ENCODE measurements at places on chromosomes 1 and 21.

DNA sequence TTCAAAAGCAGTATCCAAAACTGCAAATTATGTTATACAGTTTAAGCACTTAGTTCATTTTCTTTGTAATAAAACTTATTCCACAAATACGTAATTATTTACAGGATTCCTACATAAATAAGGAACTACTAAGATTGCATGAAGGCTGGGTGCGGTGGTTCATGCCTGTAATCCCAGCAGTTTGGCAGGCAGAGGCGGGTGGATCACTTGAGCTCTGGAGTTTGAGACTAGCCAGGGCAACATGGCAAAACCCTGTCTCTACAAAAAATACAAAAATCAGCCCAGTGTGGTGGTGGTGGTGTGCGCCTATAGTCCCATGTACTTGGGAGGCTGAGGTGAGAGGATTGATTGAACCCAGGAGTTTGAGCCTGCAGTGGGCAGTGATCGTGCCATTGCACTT lies 69.3 kb downstream of the POU2F1 start:
- no peak for DNase-seq

GRCh38 chr1:243672539-243673074 lies 177.4 kb downstream of the AKT3 start:
- no peak for DNase-seq

DNA sequence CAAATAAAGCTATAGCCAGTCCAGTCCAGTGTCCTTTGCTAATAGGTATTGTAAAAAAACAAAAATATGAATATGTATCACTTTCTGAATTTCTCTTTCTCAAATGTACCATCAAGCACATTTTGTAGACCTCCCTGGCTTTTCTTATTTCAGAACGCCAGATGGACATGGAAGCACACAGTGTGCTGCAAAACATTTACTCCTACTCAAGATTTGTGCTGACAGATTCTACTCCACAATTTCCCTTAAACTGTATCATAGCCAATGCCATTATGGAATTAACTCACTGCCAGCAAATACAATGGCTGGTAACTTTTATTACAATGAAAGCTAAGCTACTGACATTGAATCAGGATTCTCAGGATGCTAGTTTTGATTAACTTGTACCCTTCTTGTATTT lies 30.8 kb upstream of the PLPPR4 start:
- DNase-seq = no peak

DNA sequence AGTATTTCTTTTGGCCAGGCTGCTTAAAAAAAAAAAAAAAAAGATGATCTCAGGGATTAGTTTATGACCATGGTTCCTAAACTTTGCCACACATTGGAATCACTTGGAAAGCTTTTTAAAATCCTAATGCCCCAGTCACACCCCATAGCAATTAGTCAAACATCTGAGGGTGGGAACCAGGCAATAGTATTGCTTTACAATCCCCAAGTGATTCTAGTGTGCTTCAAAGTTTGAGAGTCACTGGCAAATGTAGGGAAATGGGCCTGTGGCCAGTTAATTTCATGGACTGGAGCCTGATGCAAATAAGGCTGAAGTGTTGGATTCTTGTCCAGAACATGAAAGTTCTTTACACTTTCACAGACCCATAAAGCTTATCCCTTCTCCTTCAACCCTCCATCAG lies 374.6 kb upstream of the ESRRG start:
- no peak for DNase-seq

DNA sequence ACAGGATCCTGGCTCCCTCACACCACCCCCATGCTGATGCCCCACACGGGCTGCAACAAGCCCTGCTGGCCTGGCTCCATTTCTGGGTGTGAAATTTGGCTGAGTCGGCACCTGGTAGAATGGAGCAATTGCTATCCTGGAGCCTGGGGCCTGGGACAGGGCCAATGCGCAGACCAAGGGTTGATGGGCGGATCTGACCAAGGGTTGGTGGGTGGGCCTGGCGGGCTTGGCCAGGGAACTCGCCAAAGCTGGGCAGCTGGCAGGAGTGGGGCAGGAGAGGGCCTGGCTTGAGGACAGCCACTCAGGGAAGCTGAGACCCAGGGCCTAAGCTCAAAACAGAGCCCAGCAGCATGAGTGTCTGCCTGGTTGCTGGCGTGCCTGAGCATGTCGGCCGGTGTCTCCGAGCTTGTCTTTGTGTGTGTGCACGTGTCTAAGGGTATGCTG lies 70.9 kb upstream of the POU3F1 start:
- DNase-seq = no peak

GRCh38 chr1:222117809-222118208 lies 375.9 kb upstream of the DUSP10 start:
- DNase-seq = no peak

- no peak for DNase-seq
Observed at GRCh38 chr21:16372586-16372985, 642.8 kb downstream of the USP25 start.

GRCh38 chr1:84257617-84258016 lies 43.9 kb upstream of the SAMD13 start:
- DNase-seq = no peak

DNA sequence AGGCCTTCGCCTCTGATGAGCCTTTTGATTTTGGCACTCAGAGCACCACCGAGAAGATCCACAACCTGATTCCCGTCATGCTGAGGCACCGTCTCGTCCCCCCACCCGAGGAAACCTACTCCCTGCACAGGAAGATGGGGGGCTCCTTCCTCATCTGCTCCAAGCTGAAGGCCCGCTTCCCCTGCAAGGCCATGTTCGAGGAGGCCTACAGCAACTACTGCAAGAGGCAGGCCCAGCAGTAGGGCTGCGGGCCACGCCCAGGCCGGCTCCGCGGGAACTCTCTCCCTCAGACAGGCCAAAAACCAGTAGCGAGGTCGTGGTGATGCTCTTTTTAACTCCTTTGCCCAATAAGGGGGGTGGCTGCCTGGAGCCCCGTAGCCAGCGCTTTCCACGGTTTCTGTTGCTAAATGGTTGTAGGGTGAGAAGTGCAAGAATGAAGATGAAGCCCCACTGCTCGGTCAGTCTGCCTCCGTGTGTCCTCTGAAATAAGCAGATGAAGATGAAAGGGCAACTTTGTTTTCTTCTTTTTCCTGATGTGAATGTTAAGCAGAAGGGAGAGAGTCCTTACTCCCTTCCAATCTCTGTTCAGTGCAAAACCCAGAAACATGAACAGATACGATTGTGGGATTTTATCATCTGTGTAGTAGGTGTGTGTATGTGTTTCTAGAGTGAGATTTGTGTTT lies 46.5 kb downstream of the COQ8A start:
- DNase-seq = no peak

- no peak for DNase-seq
Observed at GRCh38 chr1:30378003-30378596, 345.3 kb downstream of the MATN1 start.

DNA sequence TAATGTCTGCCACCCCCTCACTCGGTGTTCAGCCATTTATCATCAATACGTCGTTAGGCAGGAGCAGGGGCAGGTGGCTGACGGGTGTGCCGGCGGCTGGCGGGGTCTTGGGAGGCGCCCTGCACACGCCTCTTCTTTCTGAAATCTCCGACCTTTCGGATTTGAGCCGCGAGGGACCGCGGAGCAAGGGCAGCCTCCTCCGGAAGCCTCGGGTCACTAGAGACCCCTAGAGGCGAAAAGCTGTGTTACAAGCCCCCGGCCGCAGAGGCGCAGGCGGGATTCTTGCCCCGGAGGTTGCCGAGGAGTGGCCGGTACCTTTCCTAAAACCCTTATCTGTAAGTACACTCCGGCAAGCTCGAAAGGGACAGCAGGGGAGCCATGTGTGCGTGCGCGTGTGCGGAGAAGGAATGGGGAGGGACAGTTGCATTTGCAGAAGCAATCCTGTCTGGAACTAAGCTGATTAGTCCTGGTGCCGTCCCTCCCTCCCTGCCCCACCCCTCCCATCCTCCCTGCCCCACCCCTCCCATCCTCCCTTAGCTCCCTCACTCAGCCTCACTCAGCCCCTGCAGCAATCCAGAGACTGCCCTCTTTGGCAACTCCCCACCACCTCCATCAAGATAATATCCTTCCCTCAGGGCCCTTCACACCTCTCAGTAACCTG lies 11.0 kb downstream of the BRINP2 start:
- peak; percentile 64 for DNase-seq

GRCh38 chr1:117512728-117513321 lies 93.0 kb upstream of the TENT5C start:
- no peak for DNase-seq

GRCh38 chr1:20981915-20982314 lies 194.8 kb downstream of the EIF4G3 start:
- DNase-seq = no peak

DNA sequence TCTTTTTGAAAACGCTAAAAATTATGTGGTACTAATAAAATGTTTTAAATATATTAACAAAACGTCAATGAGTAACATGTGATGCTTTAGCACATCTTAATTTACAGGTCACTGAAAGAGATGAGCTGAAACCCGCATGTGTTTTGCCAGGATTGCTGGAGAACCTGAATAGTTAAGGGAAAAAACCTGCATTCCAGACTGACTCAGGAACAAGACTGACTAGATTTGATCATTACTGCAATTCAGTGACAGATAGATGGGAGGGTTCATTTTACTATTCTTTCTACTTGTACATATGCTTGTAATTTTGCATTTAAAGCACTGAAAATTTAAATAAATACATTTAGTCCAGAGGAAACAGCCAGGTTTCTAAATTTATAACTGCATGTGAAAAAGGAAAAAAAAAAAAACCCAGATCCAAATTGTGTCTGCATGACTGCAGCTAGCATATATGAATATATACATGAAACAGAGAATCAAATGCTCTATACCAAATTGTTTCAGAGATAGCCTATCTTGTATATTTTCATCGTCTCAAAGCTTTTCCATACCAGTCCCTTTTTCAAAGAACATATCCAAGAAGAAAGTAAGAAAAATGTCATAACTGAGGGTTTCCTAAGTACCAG lies 71.7 kb downstream of the APP start:
- DNase-seq = no peak

DNA sequence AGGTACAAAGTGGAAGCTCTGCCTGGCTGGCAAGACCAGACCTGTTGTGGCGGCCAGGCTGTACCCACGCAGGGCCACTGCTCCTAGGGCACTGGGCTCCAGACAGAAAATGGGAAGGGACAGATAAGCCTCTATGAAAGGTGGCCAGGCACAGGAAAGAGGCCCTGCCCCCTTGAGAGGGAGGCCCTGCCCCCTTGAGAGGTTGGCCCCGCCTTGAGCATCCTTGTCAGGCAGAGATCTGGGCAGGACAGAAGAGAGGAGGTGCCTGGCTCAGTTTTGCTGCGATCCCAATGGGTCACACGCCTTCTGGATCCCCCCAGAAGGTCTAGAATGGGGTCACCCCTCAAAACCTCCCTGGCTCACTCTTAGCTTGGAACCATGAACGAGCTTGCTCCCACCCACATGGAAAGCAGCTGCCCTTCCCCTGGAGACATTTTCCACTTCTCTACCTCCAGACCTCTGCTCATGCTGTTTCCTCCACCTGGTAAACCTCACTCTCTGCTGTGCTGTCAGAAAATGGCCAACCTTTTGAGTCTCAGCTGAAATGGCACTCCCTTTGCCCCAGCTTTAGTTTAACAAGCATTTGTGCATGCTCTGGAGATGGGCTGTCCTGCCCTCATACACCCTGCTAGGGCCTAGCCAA lies 17.5 kb upstream of the ECE1 start:
- peak; percentile 57 for DNase-seq

DNA sequence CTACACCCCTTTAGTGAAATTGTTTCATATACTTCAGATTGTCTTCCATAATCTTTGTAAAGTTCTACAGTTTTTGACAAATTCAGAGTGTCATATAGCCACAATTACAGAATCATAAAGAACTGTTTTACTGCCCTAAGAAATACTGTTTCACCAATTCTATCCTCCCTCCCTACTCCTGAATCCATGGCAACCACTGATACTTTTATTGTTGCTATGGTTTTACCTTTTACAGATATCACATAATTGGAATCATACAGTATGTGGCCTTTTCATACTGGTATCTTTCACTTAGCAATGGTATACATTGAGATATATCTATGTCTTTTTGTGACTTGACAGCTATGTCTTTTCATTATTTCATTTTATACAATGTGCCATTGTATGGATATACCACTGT lies 34.1 kb downstream of the RC3H1 start:
- DNase-seq = no peak

- no peak for DNase-seq
Observed at GRCh38 chr21:34046917-34047316, 26.5 kb upstream of the MRPS6 start.

- no peak for DNase-seq
Observed at GRCh38 chr21:42757826-42758655, 104.6 kb downstream of the PDE9A start.

- DNase-seq = no peak
Observed at GRCh38 chr21:42356650-42357049, 5.9 kb upstream of the TFF2 start.

GRCh38 chr1:109229531-109230127 lies 15.9 kb downstream of the SARS1 start:
- no peak for DNase-seq

DNA sequence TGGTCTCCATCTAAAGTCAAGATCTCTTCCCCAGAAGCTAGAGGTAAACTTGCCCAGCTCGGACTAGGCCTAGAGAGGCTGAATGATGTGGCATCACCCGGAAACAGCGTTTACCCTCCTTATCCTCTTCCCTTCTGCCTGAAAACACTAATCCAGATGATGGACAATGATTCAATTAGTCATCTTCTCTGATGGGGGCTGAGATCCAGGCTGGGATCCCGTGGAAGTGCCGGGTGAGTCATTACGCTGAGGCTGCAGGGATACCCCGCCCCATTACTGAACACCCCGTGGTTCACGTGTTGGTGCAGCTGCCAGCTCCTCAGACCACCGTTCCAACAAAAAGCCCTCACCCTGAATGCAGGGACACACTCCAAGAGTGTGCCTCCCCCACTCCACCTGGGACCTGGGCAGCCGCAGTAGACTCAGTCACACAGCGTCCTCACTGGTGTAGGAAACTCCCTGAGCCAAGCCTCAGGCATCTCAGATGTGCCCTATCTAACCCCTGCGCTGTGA lies 2.0 kb downstream of the S100A6 start:
- DNase-seq = peak; percentile 33

All from activated CD4-positive, alpha-beta T cell treated with anti-CD3 and anti-CD28 coated beads for 36 hours (primary cell).